Hippocampal formation (tissue), 2 donors: ENCODE measurements at places on chromosomes 12 and 14.
A peak's percentile ranks its signal among the peaks of the same experiment; 100 is the strongest.

- peak; percentile 68 for DNase-seq
Measured at GRCh38 chr12:123457980-123458779, at the start of gene SNRNP35. Gene SNRNP35, plus strand, starts transcription at chr12:123458139. Its CDS starts 7,402 bp downstream, at chr12:123465541.

- DNase-seq, result no peak
Measured at GRCh38 chr12:45839917-45840316, 110.4 kb downstream of the ARID2 start.

DNA sequence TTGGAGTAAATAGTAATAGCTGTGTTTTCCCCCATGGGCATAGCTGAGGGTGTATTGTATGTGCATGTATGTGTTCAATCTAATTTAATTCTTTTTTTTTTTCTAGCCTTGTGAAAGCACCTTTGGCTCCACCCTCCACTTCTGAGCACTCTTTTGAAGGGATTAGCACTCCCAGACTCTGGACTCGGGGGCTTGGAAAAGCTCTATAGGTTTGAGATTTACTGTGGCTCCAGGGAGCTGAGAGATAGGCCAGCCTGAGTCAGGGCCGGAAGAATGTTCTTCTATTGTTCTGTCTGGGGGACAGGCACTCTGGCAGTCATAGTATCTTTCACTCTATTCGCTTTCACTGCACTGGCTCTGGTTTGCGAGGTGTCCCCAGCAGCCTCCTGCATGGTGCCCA lies 540.0 kb upstream of the TBX3 start:
- no peak for DNase-seq

GRCh38 chr12:46926526-46926925 lies 100.7 kb upstream of the SLC38A4 start:
- no peak for DNase-seq

DNA sequence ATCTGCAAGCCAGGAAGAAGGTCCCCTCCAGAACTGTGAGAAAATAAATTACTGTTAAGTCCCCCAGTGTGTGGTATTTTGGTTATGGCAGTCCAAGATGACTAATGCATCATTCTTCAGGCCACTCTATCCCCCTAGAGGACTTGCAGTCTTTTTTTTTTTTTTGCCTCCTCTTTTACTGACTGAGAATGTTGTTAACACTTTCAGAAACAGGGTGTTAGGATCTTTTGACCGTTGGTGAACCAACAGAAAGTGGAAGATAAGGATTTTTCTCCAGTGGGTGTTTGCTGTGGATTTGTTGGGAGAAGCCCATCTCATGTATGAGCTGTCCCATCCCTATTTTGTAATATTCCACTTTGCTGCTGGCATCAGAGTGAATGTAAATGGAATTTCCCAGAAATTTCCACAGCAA lies 37.8 kb downstream of the MARK3 start:
- no peak for DNase-seq

DNA sequence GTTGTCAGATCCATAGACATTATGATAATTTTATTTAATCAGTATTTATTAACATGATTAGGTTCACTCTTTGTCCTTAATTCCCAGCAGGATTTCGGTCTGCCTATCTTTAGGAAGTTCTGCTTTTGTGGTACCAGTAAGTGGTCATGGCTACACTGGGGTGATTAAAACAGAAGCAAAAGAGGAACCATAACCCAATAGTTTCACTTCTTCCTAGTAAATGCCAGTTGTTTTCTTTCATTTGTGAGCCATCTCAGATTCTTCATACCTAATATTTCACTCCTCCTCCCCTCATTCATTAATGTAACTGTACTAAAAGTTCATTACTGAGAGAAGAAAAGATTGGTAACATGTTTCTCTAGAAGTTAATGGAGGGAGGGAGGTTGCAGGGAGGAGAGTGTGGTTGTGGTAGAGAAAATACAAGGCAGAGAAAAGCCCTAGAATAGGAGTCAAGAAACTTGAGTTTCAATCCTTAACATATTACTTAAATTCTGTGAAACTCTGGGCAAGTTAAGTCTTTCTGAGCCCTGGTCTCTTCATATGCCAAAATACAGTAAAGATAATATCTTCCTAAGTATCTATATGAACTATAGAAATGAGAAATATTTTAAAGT lies 101.2 kb downstream of the PEBP1 start:
- no peak for DNase-seq

DNA sequence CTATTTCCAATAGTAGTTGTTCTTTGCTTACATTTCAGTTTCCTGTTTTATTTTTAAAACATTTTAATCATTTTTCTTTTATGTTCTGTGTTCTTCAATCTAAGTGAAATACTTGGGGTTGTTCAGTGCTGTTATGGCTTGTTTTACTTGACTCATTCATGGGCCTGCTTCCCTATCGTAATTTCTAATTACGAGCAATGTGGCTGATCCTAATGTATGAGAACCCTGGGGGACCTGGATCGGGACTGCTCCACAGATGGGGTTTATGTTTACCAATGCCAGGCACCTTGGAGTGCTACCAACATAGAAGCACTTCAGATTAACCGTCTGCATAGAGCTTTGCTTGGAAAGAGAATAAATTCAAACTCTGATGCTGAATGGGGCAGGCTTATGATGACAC lies 29.8 kb downstream of the TECPR2 start:
- DNase-seq, result no peak
